Activated CD4-positive, alpha-beta T cell treated with anti-CD3 and anti-CD28 coated beads for 36 hours (primary cell): ENCODE measurements at places on chromosomes 4 and X. TPM values are rescaled to one million over a fixed set of nuclear protein-coding genes. Genes with fewer than 3 reads are reported as not detected.

Gene GAGE1
- total RNA-seq, result not detected

Gene TCEAL2
- total RNA-seq, result not detected

Gene MTNR1A
- not detected for total RNA-seq

Gene RIBC1
- 0.95 TPM for total RNA-seq

- no peaks in the 10 kb centered on the region for H3K4me1 ChIP-seq
- H3K36me3 ChIP-seq, result no peaks in the 10 kb centered on the region
- H3K27me3 ChIP-seq, result no peaks in the 10 kb centered on the region
- no peak overlapping the region for H3K27ac ChIP-seq
- no peak overlapping the region for H3K4me3 ChIP-seq
These were observed 148.7 kb downstream of the FSTL5 start for GRCh38 chr4:162015090-162015489.

DNA sequence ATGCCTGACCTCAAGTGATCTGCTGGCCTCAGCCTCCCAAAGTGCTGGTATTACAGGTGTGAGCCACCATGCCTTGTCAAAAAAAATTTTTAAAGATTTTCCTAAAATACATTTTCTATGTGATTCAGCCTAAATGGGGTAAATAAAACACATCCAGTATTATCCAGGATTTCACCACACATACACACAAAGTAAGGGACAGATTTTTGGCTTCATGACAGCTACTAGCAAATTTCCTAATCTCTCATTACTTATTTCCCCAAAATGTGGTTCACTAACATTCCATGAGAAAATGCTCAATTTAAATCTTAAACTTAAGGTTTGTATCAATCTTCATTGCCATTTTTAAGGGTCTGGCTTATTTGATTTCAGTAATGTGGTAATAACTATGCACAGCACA is 348.5 kb upstream of the INTU start:
- no peak for DNase-seq
- H3K27ac ChIP-seq, result no peak overlapping the region
- H3K27me3 ChIP-seq, result no peaks in the 10 kb centered on the region
- no peaks in the 10 kb centered on the region for H3K4me1 ChIP-seq

- H3K27me3 ChIP-seq, result no peaks in the 10 kb centered on the region
- no peak for DNase-seq
- H3K27ac ChIP-seq, result no peak overlapping the region
- peaks cover 14% of the 10 kb centered on the region for H3K36me3 ChIP-seq
These were observed 8.1 kb downstream of the ANXA5 start for GRCh38 chr4:121688701-121689100.

DNA sequence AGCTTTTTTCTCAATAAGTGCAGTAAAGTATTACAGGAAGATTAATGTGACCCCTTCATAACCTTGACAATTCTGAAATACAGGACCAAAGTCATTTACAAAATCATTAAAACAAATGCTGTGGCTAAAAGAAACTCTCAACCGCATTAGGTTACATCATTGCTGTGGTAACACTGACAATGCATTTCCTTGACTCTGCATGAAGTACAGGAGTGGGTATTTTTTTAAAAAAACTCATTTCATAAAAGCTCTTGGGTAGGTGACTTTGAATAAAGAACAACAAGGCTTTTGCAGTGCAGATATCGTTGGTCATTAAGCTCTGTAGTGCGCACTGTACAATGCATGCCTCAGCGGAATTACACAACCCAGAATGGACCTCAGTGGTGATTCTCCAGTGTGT is 23.4 kb upstream of the XK start:
- H3K4me1 ChIP-seq, result no peaks in the 10 kb centered on the region

- H3K27me3 ChIP-seq, result peaks cover 4% of the 10 kb centered on the region
- no peak for DNase-seq
- H3K27ac ChIP-seq, result no peak overlapping the region
- no peak overlapping the region for H3K4me3 ChIP-seq
- H3K4me1 ChIP-seq, result no peaks in the 10 kb centered on the region
These were observed 278.4 kb downstream of the IL15 start for GRCh38 chr4:141914746-141915145.

DNA sequence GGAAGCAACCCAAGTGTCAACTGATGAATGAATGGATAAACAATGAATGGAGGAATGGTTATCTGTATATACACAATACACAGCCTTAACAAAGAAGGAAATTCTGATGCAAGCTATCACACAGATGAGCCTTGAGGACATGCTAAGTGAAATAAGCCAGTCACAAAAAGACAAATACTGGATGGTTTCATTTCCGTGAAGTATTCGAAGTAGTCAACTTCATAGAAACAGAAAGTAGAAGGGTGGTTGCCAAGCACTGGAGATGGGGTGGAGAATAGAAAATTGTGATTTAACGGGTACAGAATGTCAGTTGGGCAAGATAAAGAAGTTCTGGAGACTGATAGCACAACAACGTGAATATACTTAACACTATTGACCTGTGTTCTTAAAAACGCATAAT is 28.2 kb downstream of the CENPU start:
- DNase-seq, result no peak
- peaks cover 11% of the 10 kb centered on the region for H3K4me1 ChIP-seq
- H3K27me3 ChIP-seq, result no peaks in the 10 kb centered on the region
- no peak overlapping the region for H3K4me3 ChIP-seq

DNA sequence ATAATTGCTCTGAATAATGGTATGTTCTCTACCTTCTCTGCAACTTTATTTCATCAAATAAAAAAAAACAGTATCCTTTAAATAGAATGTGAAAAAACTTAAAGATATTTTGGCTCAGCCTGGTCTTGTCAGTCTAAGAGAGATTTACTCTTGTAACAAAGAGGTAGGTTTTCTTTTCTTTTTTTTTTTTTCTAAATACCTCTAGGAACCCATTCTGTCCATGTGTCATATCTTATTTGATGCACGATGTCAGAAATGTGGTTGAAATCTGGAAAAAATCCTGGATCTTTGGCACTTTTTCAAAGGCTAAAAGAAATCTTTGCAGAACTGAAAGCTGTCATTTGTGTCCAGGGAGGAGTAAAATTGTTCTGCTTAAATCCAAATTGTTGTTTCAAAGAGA is 17.3 kb upstream of the FGF5 start:
- H3K4me1 ChIP-seq, result no peaks in the 10 kb centered on the region
- no peak for DNase-seq
- no peaks in the 10 kb centered on the region for H3K36me3 ChIP-seq
- H3K4me3 ChIP-seq, result no peak overlapping the region
- no peak overlapping the region for H3K27ac ChIP-seq
- peaks cover 7% of the 10 kb centered on the region for H3K27me3 ChIP-seq

GRCh38 chr4:69713593-69713992 is 46.8 kb downstream of the SULT1B1 start:
- no peak overlapping the region for H3K4me3 ChIP-seq
- no peaks in the 10 kb centered on the region for H3K27me3 ChIP-seq
- H3K36me3 ChIP-seq, result no peaks in the 10 kb centered on the region

DNA sequence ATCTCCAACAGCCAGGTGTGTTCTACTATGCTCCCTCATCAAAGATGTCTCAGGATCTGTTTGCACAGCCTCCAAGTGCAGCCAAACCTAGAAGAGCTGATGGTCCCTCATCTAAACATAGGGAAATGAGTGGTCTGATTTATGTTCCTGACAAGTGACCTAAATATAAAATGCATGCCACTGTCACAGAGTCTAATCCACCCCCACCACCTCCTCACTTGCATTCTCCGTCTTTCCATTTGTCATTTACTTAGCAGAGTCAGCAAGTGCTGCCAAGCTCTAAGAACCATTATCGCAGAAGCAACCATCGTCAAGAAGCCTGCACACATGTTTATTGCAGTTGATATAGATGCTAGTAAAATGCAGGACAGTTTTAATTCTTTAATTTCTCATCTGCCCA is 33.1 kb upstream of the VCX3A start:
- H3K27ac ChIP-seq, result no peak overlapping the region
- H3K36me3 ChIP-seq, result no peaks in the 10 kb centered on the region
- no peaks in the 10 kb centered on the region for H3K4me1 ChIP-seq
- DNase-seq, result no peak
- H3K4me3 ChIP-seq, result no peak overlapping the region

DNA sequence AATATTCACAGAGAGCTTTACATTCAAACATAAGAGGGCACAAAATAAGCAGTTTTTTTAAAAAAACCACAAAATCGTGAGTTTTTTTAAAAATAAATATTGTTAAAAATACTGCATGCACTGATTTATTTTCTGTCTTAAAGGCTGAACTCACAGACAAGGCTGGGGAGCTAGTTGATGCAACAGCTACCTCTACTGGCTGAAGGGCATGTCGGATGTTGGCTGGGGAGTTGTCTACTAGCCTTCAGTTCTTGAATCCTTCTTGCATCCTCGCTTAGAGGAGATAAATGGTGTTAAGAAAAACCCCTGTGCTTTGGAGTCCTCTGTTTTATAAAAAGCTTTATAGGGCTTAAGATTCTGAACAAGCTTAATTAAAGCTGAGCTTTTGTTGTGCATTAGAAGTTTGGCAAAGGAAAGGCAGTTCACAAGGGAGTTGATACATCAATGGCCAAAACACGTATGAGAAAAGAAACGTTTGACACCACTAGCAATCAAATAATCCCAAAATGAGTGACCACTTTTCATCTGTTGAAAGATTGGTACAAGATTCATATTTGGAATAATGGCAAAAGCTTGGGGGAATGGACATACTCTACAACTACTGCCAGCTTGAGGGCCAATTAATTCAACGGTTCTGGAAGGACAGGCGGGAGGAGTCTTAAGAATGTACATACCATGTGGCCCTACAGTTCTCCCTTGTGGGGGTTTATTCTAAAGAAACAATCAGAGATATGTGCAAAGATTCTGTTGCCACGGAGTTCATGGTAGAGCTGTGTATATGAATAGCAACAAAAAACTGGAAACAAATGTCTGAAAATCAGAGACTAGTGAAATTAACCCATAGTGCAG is 94.7 kb downstream of the SEL1L3 start:
- H3K27ac ChIP-seq, result no peak overlapping the region
- H3K36me3 ChIP-seq, result peaks cover 29% of the 10 kb centered on the region
- H3K4me3 ChIP-seq, result no peak overlapping the region
- peak; percentile 41 for DNase-seq
- no peaks in the 10 kb centered on the region for H3K27me3 ChIP-seq
- H3K4me1 ChIP-seq, result no peaks in the 10 kb centered on the region

- peak overlapping the region; percentile 43 for H3K27ac ChIP-seq
- H3K4me3 ChIP-seq, result peak overlapping the region; percentile 21
- peak; percentile 8 for DNase-seq
- peaks cover 12% of the 10 kb centered on the region for H3K4me1 ChIP-seq
- H3K36me3 ChIP-seq, result no peaks in the 10 kb centered on the region
These were observed 118.7 kb upstream of the PRPS2 start for GRCh38 chrX:12672367-12673106.

- no peaks in the 10 kb centered on the region for H3K27me3 ChIP-seq
- H3K27ac ChIP-seq, result no peak overlapping the region
- DNase-seq, result no peak
- H3K4me1 ChIP-seq, result no peaks in the 10 kb centered on the region
- no peaks in the 10 kb centered on the region for H3K36me3 ChIP-seq
These were observed 494.7 kb upstream of the TECRL start for GRCh38 chr4:64903986-64904385.

DNA sequence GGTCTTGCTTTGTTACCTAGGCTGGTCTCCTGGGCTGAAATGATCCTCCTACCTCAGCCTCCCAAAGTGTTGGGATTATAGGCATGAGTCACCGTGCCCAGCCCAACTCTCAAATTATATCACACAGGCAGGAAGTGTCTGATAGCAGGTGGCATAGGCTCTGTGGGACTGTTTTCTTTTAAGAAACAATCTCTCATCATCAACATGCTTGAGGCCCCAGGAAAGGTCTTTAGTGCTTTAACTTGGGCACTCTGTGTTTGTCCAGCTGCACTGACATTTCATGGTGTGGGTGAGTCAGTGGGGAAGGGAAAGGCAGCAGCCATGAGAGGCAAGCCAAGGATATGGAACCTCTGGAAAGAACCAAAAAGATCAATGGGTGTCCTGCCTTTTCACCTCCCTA is 88.1 kb upstream of the TSPAN5 start:
- no peaks in the 10 kb centered on the region for H3K4me1 ChIP-seq
- no peaks in the 10 kb centered on the region for H3K27me3 ChIP-seq
- no peak overlapping the region for H3K4me3 ChIP-seq
- DNase-seq, result no peak
